ENCODE measurements at places on chromosomes 16 and 17.

- no peak for DNase-seq
These were observed 335.3 kb downstream of the SNX29 start for GRCh38 chr16:12311877-12312276.

GRCh38 chr17:50466371-50467113 lies 2.1 kb downstream of the CHAD start:
- no peak for DNase-seq

GRCh38 chr16:10240854-10241613 lies 58.8 kb upstream of the GRIN2A start:
- DNase-seq, result no peak

GRCh38 chr17:76727745-76728456 lies 1.3 kb downstream of the METTL23 start:
- DNase-seq, result no peak

DNA sequence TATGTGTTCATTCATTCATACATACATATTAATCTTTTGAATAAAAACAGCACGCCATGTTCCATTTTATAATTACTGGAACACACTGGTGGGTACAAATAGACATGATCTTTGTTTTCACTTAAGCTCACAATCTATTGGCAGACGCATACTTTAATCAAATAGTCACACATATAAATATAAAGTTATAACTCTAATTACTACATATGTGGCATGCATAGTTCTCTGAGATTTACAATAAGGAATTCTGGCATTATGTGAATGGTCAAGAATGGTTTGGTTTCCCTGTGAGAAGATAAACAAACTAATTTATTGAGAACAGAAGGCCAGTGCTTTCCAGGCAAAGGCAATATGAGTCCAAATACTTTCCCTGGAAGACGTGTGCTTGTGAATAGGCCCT lies 576.2 kb downstream of the CDH8 start:
- DNase-seq, result no peak

DNA sequence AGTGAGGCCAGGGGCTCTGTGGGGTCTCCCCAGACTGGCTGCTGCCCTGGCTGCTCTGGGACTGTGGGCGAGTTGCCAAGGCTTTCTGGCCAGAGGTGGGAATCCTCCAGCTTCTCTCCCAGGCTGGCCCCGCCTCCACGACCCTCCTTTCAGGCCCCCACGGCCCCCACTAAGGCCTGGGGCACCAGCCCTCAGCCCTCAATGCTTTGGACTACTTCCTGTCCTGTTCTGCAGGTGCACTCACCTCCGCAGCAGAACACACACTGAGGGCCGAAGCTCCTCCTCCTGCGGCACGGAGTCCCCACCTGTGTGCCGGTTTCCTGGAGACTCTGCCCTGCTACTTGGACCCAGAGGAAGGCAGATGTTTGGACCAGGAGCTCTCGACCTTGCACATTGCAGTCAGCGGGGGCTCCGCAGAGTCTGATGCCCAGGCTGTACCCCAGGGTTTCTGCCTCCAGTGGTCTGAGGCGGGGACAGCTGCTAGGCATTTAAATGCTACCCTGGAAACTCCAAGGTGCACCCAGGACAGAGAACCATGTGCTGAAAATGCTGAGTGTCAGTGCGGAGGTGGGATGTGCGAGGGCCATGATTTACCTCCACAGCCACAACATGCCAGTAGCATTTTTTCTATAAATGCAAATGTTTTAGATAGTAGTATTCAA lies 223.8 kb downstream of the IRF8 start:
- DNase-seq, result no peak

- peak; percentile 90 for DNase-seq
These were observed 23.6 kb upstream of the FZD2 start for GRCh38 chr17:44533533-44534246.

GRCh38 chr16:24841291-24841690 lies 4.5 kb upstream of the SLC5A11 start:
- DNase-seq, result no peak

DNA sequence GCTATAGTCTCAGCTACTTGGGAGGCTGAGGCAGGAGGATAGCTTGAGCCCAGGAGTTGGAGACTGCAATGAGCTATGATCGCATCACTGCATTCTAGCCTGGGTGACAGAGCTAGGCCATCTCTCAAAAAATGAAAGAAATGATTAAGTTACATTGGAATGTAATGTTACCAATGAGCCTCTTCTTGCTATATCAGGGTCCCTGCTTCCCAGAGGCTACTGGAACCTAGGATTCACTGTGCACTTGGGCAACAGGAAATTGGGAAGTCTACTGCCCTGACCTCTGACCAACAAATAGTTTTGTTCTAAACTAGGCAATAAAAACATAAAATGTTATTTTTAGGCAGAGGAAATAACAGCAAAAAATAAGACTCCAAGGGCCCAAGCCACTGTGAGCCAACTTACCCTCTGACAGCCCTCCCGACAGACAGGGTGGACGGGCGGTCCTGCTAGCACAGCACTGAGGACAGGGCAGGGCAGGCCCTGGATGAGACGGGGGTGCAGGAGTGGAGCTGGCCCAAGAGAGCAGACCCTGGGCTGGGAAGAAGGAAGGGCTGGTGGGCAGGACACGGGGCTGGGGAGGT lies 27.5 kb downstream of the NSMCE1 start:
- DNase-seq, result peak; percentile 77

GRCh38 chr17:2893422-2893914 lies 97.2 kb downstream of the RAP1GAP2 start:
- no peak for DNase-seq

DNA sequence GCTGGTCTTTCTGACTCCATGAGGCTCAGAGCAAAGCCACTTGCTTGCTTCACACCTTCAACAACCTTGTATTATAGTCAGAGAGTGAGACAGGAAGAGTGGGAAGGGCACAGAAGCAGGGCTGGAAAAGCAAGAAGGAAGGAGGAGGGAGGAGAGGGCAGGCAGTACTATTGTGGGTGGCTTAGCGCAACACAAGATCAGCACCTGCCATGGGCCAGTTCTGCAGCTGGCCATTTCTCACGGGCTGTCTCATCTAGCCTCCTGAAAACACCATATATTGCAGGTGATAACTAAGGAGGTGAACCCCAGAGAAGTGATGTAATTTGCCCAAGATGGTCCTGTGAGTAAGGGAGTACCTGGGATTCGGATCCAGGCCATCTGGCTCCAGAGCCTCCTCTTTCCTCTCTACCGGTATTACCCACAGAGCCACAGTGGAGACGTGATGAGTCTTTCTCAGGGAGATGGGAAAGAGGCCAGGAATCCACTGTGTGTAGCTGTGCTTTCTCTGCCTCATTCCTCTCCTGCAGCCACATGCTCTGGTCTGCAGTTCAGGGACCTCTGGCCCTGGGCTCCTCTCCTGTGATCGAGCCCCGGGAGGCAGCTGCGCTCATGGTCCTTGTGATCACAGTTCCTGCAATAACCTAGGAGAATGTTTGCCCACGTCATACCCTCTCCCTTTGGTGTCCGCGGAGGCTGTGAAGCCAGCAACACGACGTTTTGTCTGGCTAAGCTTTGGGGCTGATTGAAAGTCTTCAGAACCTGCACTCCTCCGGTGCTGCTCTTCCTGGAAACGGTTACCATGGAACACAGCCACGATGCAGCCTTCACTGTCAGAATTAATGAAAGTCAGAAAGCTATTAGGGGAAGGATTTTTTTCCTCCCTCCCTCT lies 178.1 kb upstream of the CCL2 start:
- no peak for DNase-seq

DNA sequence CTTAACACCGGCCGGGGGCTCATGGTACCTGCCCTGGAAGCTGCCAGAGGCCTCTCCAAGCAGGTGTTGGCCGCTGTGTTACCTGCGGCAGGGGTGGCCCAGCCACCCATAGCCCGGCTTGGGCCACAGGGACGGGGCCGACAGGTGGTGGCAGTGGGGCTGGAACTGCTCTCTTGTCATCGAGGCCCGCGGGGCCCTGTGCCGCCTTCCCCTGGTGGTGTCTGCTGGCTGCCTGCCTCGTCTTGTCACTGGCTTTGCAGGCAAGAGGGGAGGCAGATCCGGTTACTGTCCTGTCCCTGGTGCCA lies 27.1 kb downstream of the GSE1 start:
- DNase-seq, result no peak

- no peak for DNase-seq
These were observed 19.4 kb downstream of the CYLD start for GRCh38 chr16:50761267-50761666.

DNA sequence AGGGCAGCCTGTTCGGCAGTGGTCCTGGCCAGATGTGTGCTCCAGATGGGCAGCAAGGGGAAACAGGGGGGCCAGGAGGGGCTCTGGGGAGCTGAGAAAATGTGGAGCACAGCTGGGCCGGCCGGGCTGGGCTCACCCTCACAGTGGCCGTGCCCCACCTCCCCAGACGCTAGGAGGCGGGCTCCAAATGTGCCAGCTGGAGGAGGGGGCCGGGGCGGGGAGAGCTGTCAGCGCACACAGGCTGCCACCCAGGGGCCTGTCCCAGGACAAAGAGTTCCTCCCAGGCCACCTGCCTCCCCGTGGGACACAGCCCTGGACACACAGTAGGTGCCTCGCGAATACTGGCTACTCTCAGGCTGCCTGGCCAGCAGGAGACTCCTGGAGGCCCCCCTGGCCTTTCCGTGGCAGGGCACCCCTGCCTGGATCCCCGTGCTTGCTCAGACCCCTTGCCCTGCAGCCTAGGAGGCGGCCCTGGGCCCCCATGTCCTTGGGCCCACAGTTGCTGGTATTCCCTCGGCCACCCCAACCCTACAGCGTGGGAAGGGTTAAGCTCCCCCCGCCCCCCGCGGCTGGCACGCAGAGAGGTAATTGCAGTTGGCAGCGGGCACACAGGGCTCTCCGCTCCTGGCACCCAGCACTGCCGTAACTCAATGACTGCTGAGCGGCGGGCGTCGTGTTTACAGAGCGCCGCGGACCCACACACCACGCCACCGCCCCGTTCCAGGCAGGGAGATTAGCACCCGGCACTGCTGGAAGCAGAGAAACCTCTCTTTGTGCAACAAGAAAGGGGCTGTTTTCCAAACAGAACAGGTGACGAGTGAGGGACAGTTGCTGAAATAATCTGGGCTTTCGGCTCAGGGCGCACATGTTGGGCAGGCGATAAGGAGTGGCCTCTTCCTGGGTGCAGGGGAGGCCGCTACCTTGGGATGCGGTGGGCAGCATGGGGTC lies 32.2 kb downstream of the BAHCC1 start:
- no peak for DNase-seq

DNA sequence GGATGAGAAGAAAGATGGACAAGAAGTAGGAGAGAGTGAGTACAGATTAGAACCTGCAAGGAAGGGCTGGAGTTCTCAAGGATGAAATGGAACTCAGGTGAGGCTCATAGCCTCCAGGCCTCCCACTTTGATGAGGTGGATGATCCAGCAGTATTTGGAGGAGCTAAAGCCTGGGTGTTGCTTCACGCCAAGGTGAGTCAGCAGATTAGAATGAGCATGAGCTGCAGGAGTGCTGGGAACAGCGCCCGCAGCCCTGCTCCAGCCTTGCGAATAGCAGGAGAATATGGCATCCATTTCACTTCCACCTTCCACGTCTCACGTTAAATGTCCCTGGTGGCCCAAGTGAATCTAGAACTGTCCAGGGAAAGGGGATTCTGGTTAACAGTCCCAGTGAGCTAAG lies 94.4 kb upstream of the CPHXL start:
- DNase-seq, result no peak

DNA sequence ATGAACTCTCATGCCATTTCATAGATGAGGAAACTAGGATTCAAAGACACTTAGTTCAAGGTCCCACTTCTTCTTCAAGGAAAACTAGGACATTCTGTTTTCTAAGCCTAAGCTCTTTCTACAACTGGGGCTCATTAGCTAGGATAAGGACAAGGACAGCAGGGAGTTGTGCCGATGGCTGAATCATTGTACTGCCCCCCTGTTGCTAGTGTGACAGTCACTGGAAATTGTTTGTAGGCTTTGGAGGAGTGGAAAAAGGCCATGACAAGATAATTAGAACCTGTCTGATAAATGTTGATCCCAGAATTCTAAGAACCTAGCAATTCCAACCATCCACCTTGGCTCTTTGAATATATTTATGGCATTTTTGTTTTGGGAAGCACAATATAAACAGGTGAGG lies 445.7 kb downstream of the CDH8 start:
- no peak for DNase-seq

- DNase-seq, result no peak
These were observed 8.5 kb upstream of the HOXB9 start for GRCh38 chr17:48634493-48635208.

DNA sequence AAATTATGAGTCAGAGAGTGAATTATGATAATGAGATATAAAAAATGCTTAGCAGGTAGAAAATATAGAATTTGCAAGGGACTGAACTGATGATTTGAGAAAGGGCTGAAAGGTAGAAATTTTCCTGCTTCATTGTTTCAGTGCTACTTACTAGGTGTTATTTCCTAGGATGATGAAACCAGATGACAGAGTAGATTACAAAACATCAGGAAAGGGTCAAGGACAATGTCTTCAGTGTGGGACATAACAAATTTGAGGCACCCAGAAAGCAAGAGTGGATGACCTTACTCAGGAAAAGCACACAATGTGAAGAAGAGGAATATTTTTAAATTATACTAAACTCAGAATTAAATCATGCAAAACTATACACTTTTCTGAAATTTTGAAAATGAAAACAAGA lies 102.1 kb downstream of the SHCBP1 start:
- no peak for DNase-seq

DNA sequence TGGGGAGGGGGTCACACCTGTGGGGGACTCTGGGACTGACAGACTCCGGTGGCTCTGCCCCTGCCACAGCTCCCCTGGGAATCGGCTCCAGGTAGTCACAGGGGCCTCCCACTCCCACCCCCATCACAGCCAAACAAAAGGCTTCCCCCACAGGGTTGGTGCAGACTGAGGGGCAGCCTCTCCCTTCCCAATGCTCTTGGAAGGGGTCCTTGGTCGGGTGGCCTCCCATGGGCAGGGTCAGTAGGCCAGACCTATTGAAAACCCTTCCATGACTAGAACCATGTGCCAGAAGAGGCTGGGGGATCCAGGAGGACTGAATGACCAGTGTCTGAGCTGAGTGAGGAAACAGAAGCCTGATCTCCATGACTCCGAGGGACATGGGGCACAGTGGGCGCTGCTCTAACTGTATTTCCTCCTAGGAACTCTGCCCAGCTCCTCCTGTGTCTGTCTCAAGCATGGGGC lies 28.6 kb downstream of the TK2 start:
- no peak for DNase-seq

- DNase-seq, result no peak
These were observed 46.2 kb downstream of the MYH3 start for GRCh38 chr17:10610884-10611283.

DNA sequence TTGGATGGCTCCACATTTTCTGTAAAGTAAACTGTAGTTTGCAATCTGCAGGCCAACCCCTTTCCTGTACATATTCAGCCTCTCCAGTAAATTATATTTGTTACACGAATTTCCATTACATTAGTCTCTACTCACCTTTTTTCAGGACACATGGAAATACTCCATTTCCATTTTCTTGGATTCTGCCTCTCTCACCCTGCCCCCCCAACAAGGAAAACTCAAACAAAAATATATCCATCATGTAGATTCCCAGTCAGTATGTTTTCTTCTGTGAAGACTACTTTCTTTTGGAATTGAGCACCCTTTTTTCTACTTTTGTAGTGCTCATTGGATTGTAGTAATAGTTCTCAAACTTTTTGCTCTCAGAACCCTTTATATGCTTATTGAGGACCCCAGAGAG lies 2.9 kb downstream of the PPM1D start:
- DNase-seq, result no peak
